Astrocyte of the spinal cord (primary cell): ENCODE measurements at places on chromosomes 13 and 19.
A peak's percentile ranks its signal among the peaks of the same experiment; 100 is the strongest.

DNA sequence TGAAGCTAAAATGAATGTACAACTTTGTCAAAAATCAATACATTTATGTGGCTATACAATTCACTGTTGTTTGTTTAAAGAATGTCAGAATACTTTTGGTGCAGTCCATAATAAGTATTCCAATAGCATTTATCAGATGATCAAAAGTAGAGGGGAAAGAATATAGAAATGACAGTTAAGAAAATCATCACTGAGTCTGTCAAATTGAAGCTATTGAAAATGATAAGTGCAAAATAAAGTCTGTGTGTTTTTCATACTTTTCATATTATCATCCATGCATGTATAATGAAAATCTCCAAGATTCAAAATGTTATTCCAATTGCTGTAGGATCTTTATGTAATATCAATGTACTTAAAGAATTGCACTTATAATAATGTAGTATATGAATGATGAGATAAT, 93.3 kb upstream of the ATXN8OS start:
- DNase-seq: no peak

DNA sequence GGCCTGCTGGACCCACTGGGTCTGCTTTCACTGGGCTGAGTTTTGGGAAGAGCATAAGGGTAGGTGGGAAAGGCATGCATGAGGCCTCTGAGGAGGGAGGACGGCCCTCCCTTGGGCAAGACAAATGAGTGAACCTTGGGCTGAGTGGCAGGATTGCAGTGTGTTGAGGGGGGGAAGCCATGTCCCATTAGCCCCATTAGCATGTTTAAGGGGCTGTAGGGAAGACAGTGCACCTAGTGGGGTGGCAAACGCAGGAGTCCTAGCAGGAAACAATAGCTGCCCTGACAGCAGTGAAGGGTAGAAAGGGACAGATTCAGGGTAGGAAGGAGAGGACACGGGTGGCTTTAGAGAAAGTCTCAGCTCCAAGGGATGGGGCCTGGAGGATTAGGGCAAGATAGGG, 3.1 kb upstream of the ZBTB45 start:
- DNase-seq: no peak

DNA sequence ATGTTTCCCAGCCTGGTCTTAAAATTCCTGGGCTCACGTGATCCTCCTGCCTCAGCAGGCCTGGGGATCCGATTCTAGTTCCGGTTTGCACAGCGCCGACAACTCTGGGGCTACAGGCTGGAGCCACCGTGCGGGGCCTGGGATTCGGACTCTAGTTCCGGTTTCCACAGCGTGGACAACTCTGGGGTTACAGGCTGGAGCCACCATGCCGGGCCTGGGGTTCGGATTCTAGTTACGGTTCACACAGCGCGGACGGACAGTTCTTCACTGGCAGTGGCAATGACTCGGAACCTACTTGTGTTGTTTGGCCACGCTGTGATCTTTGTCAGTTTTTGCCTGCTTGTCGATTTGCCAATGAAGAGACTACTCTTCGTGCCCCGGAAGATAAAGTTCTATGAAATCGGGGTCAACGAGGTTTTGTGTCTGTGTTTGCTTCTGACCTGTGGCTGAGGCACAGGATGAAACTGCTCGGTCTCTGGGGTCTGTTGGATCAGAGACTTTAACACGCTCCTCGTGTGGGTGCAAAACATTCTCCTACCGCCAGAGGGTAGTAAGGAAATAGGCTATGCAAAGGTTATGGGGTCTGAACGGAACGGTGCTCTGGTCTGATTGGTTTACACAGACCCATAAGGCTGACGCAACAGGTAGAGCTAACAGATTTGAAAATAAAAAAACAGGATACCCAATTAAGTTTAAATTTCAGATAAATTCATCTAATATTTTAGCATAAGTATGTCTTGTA, 12.1 kb upstream of the ZSCAN1 start:
- DNase-seq: peak; percentile 17

DNA sequence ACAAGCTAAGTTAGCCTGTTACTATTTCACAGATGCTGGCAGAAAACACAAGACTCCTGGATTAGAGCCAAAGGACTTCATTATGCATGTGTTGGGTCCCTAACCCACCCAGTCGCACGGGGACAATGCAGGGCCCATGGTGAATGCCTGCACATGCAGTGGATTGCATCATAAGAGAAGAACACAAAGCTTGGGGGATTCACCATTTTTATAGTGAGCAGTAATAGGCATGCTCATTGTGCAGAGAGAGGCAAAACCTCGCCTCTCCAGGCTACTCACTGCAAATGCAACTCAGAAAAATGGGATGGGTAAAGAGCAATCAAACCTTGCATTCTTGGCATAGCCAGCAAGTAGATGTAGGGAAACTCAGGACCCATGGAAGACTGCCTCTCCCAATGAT, 115.8 kb downstream of the DIAPH3 start:
- DNase-seq: peak; percentile 20

- no peak for DNase-seq
These were observed 85.8 kb downstream of the EPSTI1 start for GRCh38 chr13:42906257-42906656.

DNA sequence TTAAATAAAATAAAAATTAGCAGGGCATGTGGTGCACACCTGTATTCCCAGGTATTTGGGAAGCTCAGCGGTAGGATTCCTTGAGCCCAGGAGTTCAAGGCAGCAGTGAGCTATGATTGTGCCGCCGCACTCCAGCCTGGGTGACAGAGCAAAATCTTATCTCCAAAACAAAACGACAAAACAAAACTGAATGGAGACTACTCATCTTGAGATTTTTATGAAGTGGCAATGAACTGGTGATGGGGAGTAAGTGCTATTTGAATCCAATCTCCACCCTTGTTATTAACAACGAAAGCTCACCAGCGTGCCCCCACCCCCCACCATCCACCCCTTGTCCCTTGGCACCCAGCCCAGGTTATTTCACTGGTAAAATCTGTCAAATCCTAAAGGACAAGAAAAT, 45.2 kb upstream of the URI1 start:
- DNase-seq: no peak

DNA sequence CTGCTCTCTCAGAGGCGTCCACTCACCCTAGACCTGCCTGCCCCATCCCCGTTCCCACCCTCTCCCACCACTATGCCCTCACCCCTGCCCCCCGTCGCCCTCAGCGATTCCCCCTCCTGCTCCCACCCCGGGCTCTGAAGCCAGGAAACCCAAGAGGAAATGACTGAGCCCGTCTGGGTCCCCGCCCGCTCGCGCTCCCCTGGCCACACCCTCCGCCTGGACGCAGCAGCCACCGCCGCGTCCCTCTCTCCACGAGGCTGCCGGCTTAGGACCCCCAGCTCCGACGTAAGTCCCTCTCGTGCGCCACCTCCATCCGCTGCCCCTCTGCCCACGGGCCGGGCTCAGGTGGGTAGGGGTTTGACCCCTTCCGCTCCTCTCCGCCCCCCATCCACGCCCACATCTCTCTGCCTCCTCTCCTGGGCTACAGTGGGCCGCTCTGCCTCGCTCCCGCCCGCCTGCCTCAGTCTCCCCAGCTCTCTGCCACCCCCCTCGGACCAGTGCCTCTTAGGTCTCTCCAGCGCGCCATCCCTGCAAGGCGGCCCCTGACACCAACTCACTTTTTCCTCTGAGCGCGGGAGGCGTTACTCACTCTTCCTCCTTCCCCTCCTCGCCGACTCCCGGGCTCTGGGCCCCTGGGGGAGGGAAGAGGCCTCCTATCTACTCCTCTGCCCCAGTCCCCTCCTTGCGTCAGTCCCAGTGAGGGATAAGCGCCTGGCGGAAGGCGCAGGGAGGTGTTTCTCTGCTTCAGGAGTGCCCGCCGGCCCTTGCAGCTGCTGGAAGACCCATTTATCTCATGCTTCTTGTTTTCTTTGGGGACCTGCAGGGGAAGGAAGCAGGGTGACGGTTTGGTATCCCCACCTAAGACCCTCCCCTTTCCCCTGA, at the start of gene FXYD5:
Gene FXYD5 (plus strand): TSS at position 211 of the 882 bp plus-strand sequence. CDS start 816 bp downstream, outside the sequence.
- DNase-seq: peak; percentile 70

- peak; percentile 79 for DNase-seq
These were observed 2.5 kb downstream of the ATP5F1D start for GRCh38 chr19:1243768-1244692.

GRCh38 chr13:35470671-35471661, 5.5 kb downstream of the MAB21L1 start:
- DNase-seq: peak; percentile 43

- DNase-seq: peak; percentile 58
These were observed 40.8 kb upstream of the F7 start for GRCh38 chr13:113064534-113065405.

GRCh38 chr19:49084206-49085019, 838 bp upstream of the SNRNP70 start:
- no peak for DNase-seq

GRCh38 chr13:42707048-42707447, 74.3 kb upstream of the FAM216B start:
- peak; percentile 7 for DNase-seq

GRCh38 chr19:55176076-55176475, 4.0 kb downstream of the SYT5 start:
- DNase-seq: no peak

DNA sequence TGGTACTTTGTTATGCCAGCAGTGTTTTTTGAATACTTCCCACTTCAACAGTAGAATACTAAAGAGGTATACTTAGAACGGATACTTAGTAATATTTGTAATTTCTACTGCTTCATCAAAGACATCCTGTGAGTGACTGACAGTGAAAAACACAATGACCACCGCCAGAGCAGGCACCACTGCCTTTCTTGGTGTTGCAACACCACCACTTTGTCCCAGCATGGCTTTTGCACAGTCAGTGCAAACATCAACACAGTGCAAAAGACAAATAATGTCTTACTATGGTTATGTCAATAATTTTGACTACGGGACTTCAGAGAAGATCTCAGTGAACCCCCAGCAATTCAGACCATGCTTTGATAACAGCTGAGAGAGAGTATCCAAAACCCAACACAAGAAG, 220.5 kb downstream of the RBM26 start:
- DNase-seq: no peak

- no peak for DNase-seq
These were observed 2195.9 kb downstream of the PCDH9 start for GRCh38 chr13:65034266-65034665.

DNA sequence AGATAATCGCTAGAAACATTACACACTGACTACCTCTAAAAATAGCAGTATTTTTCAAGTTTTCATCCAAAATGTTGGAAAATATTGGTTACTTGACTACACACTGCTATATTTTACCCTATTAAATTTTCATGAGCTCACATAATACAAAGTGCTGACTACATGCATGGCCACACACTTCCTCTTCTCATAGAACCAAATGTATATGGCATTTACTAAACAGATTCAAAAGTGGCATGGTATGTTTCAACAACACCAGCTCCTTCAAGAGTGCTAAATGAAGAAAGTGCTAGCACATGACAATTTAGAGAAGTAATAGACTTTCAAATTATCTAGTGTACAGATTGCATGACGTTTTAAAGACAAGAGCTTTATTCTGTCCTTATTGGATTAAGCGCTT, 780.4 kb upstream of the SLITRK6 start:
- DNase-seq: no peak

- no peak for DNase-seq
These were observed 32.7 kb downstream of the VSTM1 start for GRCh38 chr19:54030895-54031586.

DNA sequence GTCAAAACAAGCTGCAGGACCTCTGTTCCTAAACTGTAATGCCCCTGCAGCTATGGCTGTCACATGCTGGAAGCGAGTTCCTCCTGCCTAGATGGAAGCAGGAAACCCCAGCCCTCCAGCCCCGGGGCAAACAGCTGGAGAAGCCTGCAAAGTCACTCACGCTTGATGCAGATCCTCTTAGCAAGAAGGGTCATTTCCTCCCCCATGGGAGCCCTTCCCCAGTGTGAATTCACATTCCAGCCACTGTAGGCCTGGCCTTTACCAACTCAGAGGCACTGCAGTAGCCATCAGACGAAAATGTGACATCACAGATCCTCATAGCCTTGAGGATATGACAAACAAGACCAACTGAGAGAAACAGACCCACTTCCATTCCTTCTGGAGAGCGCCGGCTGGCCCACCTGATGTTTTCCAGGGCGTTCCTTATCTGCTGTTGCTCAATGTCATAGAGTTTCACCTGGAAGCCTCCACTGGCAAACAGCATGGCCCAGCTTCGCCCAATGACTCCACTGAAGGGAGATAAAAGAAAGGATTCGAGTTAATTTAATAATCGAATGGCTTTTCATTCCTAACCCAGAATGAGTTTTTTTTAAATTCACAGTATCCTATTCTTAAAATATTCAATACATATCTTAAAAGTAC, 13.5 kb downstream of the CRYL1 start:
- no peak for DNase-seq

GRCh38 chr19:45817010-45817724, 2.1 kb upstream of the RSPH6A start:
- peak; percentile 92 for DNase-seq

- DNase-seq: no peak
These were observed 4.9 kb downstream of the CALM3 start for GRCh38 chr19:46606019-46606418.

GRCh38 chr13:78764665-78765064, 105.7 kb upstream of the OBI1 start:
- no peak for DNase-seq

DNA sequence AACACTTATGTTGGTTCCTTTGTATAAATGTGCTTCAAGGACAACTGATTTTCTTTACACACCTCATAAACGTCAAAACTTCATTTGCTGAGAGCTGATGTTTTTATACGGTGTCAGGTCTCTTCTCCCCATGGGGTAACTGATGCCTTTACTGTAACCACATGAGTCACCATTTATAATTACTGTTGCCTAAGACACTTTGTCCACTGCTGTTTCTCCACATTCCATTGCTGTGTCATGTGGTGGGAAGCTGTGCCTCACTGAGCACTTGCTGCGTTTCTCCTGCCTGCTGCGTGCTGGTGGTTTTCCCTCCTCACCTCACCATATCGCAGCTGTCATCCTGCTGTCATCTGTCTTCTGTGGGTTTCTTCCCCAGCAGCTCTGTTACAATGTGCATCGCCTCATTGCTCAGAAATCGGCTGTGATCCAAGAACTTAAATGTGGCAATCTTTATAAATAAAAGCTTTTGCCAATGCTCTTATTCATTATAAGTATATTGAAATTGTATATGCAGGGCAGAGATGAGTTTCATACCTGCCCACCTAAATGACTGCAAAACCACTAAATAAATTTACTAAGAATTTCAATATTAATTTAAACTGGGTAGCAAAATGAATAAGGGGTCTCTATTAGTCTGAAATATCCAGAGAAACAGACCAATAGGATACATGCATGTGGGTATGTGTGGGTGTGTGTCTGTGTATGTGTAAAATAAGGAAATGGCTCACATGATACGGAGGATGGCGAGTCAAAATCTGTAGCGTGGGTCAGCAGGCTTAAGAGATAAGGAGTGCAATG, 547.0 kb upstream of the SLITRK5 start:
- DNase-seq: peak; percentile 99

DNA sequence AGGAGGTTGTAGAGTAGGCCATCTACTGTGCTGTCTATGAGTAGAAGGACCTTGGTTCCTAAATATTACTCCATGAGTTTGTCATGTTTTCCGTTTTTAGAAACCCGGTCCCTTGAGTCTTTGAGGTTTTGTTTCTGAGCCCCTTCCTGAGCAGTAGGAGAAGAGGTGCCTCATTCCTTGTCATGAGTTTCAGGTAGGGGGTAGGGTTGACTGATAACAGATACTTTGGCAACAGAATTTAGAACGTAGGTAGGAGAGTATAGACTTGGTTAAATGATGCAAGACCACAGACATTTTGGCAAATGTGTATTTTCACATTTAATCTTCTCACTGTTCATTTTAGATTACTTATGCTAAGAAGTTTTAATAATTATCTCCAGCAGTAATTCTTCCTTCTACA, 24.6 kb downstream of the LMO7 start:
- DNase-seq: no peak
